Esophagus squamous epithelium (tissue), 5 donors: ENCODE measurements at places on chromosomes 6 and 20.

GRCh38 chr20:35146920-35147574 lies at the start of gene EDEM2:
TSS of gene EDEM2 (minus strand) at chr20:35147336. CDS start at chr20:35147258, 78 bp downstream.
- DNase-seq, result peak; percentile 48

GRCh38 chr6:87334683-87335082 lies 5.6 kb upstream of the GJB7 start:
- DNase-seq, result no peak

- no peak for DNase-seq
Observed at GRCh38 chr20:22524393-22525015, 59.9 kb downstream of the FOXA2 start.

GRCh38 chr6:161439093-161439492 lies 165.2 kb upstream of the AGPAT4 start:
- no peak for DNase-seq

GRCh38 chr6:138026342-138026741 lies 80.9 kb downstream of the PERP start:
- no peak for DNase-seq

DNA sequence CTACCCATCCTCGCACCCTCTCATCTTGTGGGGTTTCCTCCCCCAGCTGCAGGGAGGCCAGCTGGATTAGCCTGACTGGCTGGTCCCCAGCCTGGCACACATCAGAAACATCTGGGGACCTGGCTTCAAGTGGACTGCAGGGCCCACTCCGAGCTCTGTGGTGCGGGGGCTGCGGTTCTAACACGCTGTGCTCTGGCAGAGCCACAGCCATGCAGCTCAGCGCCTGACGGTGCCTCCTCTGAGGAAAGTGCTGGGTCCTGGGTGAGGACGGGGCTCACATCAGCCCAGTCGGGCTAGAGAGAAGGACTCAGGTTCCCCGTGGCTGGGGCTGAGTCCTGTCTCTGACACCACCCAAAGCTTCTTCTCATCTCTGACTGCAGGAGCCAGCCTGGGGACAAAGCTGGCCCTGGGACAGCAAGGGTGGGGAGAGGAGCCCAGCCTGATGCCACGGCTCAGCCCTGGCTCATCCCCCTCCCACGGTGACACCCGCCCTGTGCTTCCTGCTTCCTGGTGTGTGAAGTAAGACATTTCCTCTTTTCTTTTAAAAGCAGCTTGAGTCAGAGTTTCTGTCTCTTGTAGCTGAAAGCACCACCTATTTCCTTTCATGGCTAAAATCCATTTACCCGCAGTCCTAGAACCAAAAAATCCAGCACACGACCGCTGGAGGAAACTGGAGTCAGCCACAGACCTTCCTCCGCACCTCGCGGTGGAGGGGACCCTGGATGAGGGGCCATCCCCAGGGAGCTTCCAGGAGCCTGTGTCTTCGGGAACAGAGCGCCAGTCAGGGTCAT lies 127.4 kb upstream of the AFDN start:
- peak; percentile 15 for DNase-seq

DNA sequence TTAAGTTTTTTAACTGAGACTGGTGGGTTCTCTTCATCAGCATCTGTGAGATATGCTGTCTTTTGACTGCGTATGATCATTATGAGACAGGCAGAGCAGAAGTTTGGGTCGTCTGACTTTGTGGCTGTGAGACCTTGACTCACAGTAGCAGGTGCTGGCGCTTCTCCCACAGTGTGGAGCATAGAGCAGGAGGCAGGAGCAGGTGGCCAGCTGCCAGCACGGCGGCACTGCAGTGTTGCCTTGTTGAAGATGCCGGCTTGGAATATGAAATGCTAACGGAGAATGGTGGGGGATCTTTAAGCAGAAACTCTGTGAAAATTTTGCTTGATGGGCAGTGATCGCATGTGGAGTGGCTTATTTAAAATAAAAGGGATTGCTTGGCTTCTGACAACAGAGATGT lies 105.0 kb downstream of the TIAM2 start:
- no peak for DNase-seq

GRCh38 chr20:18188434-18188833 lies 50.8 kb downstream of the KAT14 start:
- no peak for DNase-seq

DNA sequence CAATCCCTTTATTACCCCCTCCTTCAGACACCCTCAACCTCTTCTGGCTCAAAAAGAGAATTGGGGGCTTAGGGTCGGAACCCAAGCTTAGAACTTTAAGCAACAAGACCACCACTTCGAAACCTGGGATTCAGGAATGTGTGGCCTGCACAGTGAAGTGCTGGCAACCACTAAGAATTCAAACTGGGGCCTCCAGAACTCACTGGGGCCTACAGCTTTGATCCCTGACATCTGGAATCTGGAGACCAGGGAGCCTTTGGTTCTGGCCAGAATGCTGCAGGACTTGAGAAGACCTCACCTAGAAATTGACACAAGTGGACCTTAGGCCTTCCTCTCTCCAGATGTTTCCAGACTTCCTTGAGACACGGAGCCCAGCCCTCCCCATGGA lies 2.2 kb downstream of the TNF start:
- DNase-seq, result no peak

DNA sequence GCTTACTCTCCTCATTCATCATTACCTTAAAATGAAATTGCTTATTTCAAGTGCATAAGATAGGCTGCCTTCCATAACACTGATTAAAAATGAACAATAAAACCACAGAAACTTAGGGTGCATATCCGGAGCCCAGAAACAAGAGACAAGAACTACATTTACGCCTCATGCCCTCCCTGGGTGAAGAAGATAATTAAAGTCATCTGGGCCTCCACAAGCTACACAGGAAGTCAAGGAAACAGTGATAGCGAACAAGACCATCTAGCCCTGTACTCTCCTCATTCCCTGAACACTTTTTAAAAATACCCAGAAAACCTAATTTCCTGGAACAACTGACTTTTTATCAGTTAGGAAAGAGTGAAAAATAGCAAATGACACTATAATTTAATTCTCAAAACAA lies 6.3 kb downstream of the SOD2 start:
- DNase-seq, result no peak

DNA sequence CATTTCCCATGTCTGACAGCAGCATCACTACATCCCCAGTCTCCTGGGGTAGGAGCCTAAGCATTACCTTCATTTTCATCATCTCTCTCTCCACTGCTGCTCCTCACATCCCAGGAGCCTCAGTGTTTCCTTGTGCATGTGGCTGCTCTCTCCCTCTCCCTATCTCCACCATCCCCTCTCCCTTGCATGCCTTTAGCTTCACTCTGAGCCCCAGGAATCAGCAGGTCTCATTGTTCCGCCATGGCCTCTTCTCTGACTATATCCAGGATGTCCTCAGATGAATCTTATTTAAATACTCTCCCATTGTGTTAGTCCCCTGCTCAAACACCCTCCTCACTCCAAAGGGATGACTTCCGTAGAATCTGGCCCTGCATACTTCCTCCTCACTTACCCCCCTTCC lies 79.4 kb downstream of the FAXC start:
- no peak for DNase-seq

DNA sequence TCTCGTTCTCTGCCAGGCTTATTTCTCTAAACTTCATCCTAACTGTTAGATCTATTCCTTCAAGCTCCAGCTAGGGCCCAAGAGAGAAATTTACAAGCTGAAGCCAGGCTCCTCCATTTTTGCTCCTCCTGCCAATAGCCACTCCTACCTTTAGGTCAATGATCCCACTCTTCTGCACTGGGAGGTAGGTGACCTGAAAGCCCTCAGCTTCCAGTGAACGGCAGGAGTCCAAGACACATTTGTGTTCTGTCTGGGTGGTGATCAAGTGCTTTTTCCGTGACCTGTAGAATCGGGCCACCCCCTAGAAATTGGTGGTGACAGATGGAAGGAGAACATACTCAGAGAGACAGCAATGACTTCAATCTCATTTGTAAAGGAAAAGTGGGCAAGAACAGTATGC lies 8.9 kb downstream of the NFS1 start:
- no peak for DNase-seq

- no peak for DNase-seq
Observed at GRCh38 chr6:137490006-137490905, 3.9 kb downstream of the OLIG3 start.

GRCh38 chr6:5592886-5593519 lies 331.7 kb downstream of the FARS2 start:
- DNase-seq, result no peak

GRCh38 chr20:42747765-42748411 lies 441.8 kb downstream of the PTPRT start:
- no peak for DNase-seq

DNA sequence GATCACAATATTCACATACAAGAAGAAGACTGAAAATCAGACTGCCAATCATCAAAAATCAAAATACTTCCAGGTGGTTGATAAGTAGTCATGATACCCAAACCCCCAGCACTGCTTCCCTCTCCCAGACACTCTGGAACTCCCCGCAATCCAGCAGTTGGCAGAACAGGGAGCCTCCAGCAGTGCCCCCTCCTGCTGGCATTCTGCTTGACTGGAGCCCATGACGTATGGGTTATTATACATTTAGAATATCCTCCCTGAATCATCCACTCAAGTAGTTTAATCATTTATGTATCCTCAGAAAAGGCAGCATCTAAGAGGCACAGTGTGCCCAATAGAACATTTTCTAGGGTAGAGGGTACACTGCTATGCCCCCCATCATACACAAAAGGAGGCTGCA lies 9.3 kb upstream of the OGFRL1 start:
- DNase-seq, result no peak

DNA sequence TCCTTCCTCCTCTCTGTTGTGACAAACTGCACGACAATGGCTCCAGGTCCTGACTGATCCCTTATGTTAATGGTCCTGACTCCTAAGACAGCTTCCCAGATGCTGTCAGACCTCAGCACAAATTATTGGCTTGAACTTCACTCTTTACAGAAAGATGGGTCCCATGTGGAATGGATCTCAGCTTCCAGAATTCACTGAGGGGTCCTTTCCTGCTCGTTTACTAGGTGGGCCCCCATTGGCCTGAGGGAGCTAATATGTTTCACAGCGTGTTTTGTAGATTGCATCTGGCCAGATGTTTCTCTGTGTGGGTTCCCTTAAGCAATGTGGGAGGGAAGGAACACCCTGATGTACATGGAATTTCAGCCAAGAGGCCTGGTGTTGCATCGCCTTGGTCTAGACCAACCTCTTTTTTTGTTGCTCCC lies 826.6 kb downstream of the MAFB start:
- DNase-seq, result no peak

DNA sequence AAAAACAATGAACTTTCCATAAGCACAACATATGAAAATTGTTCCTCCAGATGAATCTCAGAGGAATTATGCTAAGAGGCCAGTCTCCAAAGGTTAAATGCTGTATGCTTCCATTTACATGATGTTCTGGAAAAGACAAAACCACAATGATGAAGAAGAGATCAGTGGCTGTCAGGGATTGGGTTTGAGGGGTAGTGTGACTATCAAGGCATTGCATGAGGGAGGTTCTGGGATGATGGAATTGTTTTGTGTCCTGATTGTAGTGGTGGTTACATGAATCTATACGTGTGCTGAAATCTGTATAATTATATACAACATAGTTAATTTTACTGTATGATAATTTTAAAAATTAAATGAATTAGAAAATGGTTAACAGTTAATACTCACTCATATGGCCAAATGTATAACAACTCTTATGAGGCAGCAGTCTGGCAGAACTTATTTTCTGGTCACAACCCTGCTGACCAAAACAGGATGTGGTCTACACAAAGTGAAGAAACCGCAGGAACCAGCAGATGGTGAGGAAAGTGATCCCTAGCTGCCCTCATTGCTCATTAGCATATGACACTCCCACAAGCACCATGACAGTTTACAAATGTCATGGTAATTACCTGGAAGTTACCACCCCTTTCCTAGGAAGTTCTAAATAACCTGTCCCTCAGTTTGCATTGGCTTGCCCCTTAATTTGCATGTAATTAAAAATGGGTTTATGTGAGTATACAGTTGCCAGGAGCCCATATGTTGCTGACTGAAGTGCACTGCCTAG lies 31.9 kb downstream of the NSFL1C start:
- DNase-seq, result peak; percentile 12

DNA sequence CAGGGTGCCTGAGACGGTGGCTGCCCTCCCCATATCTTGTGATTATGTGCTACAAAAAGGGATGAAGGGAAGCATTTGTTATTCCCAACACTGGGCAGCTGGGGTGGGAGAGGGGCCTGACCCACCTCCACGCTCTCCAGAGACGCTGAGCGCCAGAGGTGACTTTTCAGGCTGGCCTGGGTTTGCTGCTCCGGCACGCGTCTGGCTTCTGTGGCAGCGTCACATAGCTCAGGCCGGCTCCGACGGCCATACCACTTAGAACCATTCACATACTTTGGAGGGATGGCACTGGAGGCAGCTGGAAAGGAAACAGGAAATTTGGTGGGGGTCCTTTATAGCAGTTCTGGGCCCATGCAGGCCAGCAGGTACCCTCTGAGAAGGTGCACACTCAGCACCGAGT lies 72.6 kb downstream of the NINL start:
- no peak for DNase-seq

GRCh38 chr6:119610754-119611153 lies 261.2 kb upstream of the MAN1A1 start:
- no peak for DNase-seq

- no peak for DNase-seq
Observed at GRCh38 chr20:62752181-62752670, 43.6 kb downstream of the NTSR1 start.

GRCh38 chr6:97189767-97190166 lies 93.2 kb downstream of the MMS22L start:
- DNase-seq, result no peak

DNA sequence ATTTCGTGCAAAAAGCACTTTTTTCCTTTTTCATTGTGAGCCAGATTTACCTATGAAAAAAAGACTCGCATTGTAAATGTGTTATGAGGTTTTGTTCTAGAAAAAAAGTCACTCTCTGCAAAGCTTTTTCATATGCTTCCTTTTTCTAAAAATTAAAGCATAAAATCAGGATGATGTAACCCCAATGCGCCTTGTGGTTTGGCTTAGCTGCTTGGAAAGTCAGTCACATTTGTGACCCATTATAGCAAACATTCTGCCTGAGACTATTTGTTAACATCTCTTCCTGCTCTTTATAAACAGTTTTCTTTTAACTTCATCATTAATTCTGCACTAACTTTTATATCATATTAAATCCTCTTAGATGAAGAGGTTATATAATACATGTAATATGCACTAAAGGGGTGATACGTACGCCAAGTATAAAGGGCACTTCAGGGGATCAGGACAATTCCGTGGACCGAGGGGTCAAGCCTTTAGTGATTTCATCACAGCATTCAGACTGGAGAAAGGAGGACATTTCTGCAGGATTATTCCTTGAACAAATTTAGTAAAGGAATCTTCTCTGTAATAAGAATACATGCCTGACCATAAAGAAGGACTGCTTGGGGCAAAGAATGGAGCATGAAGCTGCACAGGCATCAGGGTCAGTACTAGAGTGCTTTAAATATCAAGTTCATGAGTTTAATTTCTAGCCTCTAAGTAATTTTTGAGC lies 48.1 kb upstream of the SMLR1 start:
- no peak for DNase-seq
